Upper lobe of left lung (tissue), 6 donors: ENCODE measurements at places on chromosomes 7 and 10. TPM values are rescaled to one million over a fixed set of nuclear protein-coding genes. Genes with fewer than 3 reads are reported as not detected.

The OPN1SW gene
- not detected for total RNA-seq

GRCh38 chr7:138205614-138206150 is 129.4 kb downstream of the AKR1D1 start:
- H3K4me1 ChIP-seq = no peaks in the 10 kb centered on the region
- no peak overlapping the region for H3K4me3 ChIP-seq
- H3K27ac ChIP-seq = no peak overlapping the region
- H3K27me3 ChIP-seq = no peaks in the 10 kb centered on the region
- no peaks in the 10 kb centered on the region for H3K36me3 ChIP-seq
- no peak for DNase-seq

- DNase-seq = no peak
- H3K27ac ChIP-seq = no peak overlapping the region
- H3K27me3 ChIP-seq = no peaks in the 10 kb centered on the region
Observed at GRCh38 chr10:8301333-8301732, 246.8 kb downstream of the GATA3 start.

GRCh38 chr10:61765176-61766087 is 102.7 kb downstream of the CABCOCO1 start:
- H3K36me3 ChIP-seq = no peaks in the 10 kb centered on the region
- no peak overlapping the region for H3K4me3 ChIP-seq
- no peak for DNase-seq
- no peak overlapping the region for H3K27ac ChIP-seq

DNA sequence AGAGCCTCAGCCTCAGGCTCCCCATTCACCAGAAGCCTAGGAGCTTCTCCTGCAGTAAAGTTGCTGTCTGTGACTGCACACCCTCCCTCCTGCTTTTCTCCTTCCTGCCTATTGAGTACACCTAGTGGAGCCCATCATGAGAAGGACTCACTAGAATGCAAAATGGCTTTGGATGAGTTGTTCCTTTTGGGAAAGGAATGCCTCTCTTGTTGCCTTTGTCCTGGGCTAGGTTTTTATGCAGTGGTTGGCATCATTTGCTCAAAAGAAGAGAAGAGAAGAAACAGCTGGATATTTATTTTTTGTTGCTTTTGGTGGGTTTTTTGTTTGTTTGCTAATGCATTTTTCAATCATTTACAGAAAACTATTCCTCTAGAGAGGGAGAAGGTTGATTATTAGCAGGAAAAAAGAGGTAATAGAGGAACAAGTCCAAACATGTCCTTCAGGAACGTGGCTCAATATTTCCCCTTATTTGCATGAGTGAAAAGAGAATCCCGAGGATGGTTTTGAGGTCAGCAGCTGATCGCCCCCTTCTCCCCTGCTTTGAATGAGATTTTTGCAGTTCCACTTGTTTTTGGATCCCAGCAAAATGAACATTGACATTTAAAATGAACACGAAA is 369.9 kb upstream of the NRP1 start:
- H3K27me3 ChIP-seq = no peaks in the 10 kb centered on the region
- H3K27ac ChIP-seq = no peak overlapping the region
- no peak for DNase-seq
- no peaks in the 10 kb centered on the region for H3K36me3 ChIP-seq
- no peaks in the 10 kb centered on the region for H3K4me1 ChIP-seq
- H3K4me3 ChIP-seq = no peak overlapping the region

DNA sequence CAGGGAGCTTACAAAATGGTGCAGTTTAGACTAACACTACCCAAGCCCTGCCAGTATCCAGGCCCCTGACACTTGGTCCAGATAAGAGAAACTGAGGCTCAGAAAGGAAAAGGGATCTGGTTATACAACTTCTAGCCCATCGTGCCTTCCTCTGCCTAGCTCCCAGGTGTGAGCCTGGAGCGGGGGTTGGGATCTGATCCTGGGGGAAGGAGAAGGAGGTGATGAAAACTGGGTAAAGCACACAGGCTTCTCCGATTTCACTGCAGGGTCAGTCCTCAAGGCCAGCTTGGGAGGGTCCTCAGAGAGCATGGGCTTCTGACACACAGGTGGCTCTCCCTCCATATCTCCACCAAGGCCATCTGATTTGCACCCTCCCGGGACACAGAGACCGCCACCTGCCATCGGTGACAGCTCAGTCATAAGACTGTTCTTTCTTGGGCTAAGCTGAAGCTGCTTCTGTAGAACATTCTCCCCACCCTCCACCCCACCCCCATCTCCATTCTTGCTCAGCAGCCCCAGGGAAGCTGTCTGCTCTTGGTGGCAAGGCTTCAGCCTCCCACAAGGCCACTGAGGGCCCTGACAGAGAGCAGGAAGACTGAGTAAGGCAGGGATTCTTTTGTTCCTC is 16.4 kb downstream of the SRRM3 start:
- no peaks in the 10 kb centered on the region for H3K4me1 ChIP-seq
- no peak overlapping the region for H3K4me3 ChIP-seq

- no peak for DNase-seq
- no peak overlapping the region for H3K27ac ChIP-seq
- H3K4me3 ChIP-seq = no peak overlapping the region
- H3K27me3 ChIP-seq = no peaks in the 10 kb centered on the region
Observed at GRCh38 chr10:112209684-112210131, 26.1 kb upstream of the GPAM start.

The ANKRD61 gene
- total RNA-seq = not detected

The DNAJB6 gene
- total RNA-seq = 75.2 TPM

The LEP gene
- not detected for total RNA-seq
